ENCODE measurements at places on chromosomes 3 and 15.
A peak's percentile ranks its signal among the peaks of the same experiment; 100 is the strongest.

GRCh38 chr15:65365229-65365628 is 12.6 kb downstream of the IGDCC3 start:
- DNase-seq, result no peak

DNA sequence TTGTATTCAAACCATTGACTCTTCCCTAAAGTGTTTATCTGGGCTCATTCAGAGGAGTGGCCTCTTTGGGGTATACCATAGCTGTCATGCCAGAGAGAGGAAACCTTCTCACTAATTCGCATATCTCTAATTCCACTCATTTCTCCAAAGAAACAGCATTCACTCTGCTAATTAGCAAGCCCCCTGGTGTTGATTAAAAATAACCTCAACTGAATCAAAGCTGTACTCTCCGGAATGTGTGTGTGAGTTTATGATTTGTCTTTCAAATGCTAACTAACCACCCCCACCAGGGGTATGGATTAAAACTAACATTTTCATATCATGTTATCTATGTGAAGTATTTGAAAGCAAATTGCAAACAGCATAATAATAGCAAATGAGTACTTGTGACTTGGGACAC is 45.5 kb downstream of the PAQR5 start:
- DNase-seq, result no peak

GRCh38 chr15:47473832-47474231 is 243.5 kb upstream of the SEMA6D start:
- DNase-seq, result no peak

GRCh38 chr15:53872410-53872809 is 105.8 kb upstream of the UNC13C start:
- DNase-seq, result peak; percentile 1

GRCh38 chr15:32057876-32058425 is 27.6 kb downstream of the CHRNA7 start:
- DNase-seq, result no peak

DNA sequence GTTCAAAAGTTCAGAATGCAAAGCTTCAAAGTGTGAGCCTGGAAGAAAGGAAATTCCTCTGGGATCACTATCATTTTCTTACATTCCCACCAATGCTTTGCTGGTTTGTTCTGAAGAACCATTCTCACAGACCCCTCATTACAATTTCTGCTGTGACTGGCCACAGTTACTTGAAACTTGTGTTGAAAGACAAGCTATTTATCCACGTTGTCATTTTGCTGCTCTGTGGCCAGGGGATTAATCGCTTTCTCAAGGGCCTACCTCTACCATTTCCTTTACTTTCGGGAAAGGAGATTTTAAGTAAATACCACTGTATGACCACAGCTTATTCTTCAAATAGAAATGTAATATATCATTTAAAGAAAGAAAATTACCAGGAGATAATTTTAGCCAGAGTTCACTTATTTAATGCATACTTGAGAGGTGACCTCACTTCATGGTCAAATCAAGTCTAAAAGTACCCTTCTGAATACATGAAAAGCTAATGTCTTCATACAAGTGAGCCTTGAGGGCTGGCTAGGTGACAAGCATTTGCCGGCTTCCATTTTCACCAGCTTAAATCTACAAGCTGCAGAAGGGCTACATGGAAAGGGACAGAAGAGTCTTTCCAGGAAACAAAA is 69.8 kb upstream of the ROBO2 start:
- DNase-seq, result no peak

GRCh38 chr3:136819731-136820679 is 1.1 kb downstream of the SLC35G2 start:
- DNase-seq, result peak; percentile 77

DNA sequence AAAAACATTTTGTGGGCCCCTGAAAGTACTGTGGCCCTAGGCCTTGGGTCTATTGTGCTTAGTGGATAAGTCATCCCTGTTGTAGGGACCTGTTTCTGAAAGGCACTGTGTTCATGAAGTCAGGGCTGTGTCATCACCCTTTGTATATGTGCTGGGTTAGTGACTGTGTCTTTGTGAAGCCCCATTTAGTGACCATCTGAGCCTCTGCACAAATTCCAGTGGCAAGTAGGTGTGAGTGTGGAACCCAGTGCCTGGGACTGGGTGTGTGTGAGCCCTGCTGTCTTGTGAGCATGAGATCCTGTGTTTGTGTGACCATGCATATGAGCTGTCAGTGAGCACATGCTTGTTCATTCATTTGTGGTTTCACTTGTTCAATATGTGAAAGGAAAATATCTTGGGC is 1.2 kb upstream of the HYAL1 start:
- DNase-seq, result no peak

DNA sequence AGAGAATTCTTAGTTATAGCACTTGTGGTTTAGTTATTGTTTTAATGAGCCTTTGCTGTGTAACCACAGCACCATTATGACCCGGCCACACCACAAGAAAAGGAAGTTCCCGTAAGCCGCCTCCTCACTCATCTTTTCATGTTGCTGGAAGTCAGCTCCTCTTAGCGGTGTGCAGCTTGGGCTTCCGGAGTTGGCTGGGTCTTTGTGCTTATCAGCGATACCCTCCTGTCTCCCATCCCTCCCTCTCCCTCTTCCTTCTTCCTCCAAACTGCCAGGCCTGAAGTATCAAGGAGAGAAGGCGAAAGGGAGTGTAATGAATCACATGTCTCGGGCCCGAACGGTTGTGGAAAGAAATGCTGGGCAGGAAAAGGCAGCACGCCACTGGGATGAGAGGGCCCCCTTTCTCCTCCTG is 353.5 kb downstream of the MCTP2 start:
- peak; percentile 93 for DNase-seq

Measured in activated CD4-positive, alpha-beta T cell treated with anti-CD3 and anti-CD28 coated beads, Interleukin-2, amount 10 ng/mL, durations not matched to agents 24 days and 14 days (primary cell).